Activated naive CD4-positive, alpha-beta T cell treated with Interleukin-2 at 50 U/mL for 16 hours (primary cell): ENCODE measurements at places on chromosomes 12 and 14.

GRCh38 chr12:4118601-4119156 is 154.9 kb upstream of the CCND2 start:
- DNase-seq, result no peak

- no peak for DNase-seq
These were observed 5.3 kb upstream of the LRRC10 start for GRCh38 chr12:69616025-69616424.

DNA sequence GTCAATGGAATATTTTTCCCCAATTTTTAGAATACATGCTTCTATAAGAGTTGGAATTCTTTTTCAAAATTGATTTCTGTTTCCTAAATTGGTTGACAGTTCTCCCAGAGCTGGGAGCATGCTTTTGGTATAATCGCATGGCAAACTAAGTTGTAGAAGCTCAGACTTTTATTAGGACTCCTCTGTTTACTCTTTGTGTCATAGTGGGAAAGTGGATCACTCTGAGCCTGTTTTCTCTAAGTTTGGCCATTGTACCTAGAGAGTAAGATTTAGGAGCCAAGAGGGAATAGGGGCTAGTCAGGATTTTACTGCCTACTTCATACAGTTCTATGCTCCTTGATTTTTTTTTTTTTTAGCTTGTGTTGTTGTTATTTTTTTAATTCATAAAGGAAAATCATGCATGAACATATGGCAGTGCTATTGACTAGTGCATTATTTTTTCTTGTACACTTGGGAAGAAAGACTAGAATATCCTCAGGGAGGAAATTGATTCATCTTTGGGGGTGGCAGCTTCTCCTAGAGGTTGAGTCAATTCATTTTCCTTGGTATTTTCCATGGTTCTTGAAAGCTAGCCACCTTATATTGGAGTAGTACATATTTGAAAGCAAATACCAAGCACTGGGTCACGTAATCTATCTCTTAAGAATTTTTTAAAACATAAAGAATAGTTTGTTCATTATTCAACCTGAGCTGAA is 77.7 kb upstream of the TRAF3 start:
- DNase-seq, result no peak

DNA sequence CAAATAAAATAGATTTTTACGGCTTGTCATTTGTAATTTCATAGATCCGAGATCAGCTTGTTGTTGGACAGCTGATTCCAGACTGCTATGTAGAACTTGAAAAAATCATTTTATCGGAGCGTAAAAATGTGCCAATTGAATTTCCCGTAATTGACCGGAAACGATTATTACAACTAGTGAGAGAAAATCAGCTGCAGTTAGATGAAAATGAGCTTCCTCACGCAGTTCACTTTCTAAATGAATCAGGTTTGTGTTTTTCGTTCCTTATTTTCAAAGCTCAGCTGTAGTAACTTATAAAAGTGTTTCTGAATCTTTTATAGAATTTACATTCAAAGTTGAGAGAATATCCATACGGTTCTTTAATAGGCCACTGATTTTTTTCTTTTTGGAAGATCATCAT is 89.1 kb downstream of the LRRK2 start:
- DNase-seq, result no peak
